Stimulated activated CD4-positive, alpha-beta T cell treated with anti-CD3 and anti-CD28 coated beads, Interleukin-4, amount 100 ng/mL, for 1 hour (primary cell): ENCODE measurements at places on chromosomes 13 and 19.

DNA sequence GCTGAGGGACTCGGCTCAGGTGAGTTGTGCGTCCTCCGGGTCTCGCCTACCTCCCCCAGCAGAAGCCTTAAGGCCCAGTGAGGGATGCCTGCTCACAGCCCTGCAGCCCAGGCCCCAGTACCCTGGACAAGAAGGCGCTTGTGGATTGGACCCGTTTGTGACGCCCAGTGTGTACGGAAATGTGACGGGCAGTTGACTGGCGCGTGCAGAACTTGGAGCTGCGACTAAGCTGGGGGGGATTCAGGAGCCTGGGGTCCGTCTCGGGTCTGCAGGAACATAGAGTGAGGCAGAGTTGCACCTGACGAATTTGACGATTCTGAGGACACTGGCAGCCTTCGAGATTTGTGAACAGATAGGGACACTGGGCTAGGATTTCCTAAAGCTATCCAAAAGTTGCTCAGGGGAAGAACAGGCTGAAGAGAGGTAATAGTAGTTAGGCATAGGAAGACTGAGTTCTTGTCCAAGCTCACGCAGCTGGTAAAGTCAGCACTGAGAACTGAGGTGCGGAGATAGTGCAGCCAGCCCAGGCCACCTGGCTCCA lies 519 bp downstream of the ZNF551 start:
- DNase-seq = no peak

DNA sequence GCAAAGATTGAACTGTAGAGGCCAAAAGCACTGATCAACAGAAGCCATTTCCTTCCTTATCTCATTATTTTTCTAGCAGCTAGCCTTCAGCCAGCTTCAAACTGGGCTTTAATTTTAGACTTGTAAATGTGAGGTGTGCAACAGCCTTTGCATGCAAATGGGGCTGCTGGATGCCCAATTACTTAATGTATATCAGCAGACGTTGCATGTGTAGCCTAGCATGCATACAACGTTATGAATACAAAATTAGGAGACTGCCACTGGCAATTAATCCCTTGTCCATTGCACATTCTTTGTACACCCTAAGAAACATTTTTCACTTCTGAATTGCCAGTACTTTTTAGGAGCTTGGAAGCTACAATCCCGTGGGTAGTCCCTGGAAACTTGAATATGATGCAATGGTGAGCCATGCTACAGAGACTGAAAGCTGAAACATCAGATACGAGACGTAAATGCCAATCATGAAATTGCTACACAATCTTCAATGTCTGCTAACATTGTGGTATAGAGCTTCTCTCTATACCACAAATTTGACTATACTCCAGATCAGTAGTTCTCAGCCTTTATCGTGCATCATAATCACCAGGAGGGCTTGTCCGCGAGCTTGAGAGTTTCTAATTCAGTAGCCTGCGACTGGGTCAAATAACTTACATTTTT lies 20.2 kb downstream of the EPSTI1 start:
- no peak for DNase-seq

- no peak for DNase-seq
Observed at GRCh38 chr13:97548138-97548537, 114.2 kb downstream of the RAP2A start.

- no peak for DNase-seq
Observed at GRCh38 chr13:45316338-45316737, 24.6 kb downstream of the TPT1 start.

DNA sequence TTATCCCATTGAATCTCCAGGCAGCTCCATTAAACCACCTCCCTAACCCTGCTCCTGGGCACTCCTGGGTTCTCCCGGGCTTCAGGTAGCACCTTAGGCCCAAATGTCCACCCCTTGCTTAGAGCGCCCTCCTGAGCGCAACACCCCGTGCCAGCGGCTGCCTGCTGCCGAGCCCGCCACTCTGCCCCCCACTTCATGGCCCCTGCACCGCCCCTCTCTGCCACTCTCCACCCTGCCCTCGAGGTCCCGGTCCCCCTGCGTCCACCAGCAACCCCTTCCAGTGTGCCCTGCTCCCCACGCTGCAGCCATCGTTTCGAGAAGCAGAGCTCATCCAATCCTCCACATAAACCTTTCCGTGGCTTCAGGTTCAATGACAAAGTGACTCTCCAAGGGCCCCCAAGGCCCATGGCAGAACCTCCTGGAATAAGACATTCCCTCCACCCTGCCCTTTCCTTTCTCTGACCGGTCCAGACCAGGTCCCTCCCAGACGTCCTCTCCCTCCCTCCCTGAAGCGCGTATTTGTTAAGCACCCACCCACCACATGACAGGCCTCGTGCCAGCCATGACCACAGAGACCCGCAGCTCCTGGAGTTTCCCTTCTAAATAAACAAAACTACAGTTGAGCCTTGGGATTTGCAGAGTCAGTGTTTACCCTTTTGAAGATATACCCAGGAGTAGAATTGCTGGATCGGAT lies 66.6 kb downstream of the ARHGEF18 start:
- no peak for DNase-seq

DNA sequence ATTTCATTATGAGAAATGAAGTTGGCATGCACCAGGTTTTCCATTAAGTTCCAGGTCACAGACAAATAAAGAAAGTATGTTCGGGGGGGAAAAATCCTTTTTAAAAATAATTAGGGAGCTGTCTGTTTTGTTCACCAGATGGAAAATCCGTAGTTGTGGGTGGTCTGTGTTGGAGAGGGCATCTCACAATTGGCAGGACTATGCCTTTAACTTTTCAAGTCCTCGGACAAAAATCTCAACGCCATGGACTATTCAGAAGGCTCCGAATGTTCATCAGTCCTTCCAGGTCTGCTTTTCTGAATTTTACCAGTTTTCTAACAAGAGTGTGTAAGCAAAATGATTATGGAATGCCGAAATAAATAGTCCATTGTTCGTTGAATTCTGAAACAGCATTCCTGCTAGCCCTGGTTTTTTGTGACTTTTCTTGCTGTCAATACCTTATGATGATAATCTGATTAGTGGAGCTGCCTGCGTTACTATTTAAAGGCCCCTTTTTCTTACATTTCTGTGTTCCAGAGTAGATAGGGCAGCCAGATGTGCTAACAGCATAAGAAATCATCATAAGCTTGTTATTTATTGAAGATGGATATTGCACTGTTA lies 146.9 kb downstream of the TM9SF2 start:
- no peak for DNase-seq

DNA sequence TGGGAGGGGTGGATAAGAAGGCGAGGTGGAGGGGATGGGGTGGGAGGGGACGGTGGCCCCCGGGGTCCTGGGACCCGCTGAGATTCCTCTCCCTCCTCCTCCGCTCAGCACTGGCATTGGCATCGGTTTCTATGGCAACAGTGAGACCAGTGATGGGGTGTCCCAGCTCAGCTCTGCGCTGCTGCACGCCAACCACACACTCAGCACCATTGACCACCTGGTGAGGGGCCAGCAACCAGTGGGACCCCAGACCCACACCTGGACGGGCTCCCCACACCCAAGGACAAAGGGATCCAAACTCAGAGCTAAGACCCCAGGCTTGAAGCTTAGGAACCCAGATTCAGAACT lies 5.9 kb downstream of the TTYH1 start:
- no peak for DNase-seq

DNA sequence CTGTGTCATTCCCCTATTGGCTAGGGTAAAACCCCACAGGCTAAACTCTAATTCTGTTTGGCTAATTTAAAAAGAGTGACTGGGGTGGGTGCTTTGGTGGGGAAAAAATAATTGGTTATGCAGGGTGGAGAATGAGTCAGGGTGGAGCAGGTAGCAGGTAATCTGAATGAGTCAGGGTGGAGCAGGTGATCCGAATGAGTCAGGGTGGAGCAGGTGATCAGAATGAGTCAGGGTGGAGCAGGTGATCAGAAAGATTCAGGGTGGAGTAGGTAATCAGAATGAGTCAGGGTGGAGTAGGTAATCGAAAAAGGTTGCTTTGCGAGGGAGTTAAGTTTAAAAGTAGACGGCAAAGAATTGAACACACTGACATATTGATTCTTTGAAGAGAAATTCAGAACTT lies 1218.8 kb upstream of the ATXN8OS start:
- DNase-seq = no peak

DNA sequence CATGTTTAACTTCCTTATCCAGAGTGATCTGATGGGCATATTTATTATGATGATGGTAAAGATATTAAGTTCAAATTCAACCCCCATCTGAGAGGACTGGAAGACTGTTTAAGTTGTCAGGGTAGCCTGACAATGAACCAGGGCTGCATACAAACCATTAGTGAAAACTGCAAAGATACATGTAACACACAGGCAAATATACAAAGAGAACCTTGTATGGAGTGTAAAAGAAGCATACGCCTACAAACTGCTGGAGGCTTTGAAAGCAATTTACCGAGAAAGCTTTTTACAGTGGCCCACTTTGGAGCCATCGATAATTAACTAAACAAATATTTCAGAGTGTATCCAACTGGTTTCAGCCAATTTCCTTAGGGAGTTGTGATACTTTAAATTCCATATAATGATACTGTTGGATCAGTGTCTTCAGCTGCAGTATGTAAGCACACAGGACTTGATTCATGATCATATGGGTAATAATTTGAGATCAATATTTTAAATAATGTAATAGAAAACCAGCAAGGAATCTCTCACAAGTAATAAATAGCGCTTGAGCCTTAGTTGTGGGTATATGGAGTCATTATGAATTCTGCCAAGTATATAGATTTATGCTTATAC lies 231.5 kb upstream of the SPRY2 start:
- DNase-seq = no peak

- peak; percentile 59 for DNase-seq
Observed at GRCh38 chr13:49791711-49792549, 552 bp downstream of the KPNA3 start.

- no peak for DNase-seq
Observed at GRCh38 chr13:76813000-76813691, 73.1 kb downstream of the KCTD12 start.

DNA sequence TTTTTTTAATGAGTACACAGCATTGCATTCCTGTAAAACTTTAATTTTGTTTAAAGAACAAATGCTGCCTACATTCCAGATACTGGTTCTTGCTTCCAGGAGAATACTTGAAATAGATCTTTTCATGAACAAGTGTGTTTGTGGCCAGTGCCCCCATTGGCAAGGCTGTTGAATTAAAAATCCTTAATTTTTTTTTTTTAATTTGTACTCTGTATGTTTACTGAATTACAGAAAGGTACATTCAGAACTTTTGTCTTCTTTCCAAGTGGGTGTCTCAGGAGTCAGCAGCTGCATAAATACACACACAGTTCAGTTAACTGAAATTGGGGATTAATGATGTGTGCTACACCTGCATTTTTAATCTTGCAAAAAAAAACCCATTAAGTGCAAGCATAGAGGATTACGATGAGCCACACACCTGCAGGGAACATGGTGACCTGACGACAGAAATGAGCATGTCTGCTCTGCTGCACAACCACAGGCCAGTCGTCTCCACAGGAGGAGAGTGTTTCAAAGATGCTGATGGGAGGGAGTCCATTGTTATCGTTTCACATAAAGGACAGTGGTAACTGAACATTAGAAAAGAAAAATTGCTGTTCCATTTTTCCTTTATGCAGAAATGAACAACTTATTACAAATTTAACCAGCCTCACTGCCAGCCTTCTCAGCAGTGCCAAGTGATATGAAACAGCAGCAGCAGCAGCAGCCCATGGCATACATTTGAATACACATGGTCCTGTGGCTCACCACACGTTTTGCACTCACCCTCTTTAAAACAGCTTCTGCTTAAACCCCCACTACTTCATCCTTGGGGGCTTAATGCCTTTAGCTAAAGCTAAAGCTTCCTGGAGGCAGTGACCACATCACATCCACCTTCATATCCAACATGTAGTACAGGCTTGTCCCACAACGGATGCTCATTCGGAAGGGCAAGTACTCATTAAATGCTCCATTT lies 72.3 kb upstream of the RFC3 start:
- DNase-seq = no peak

GRCh38 chr13:74026753-74027152 lies 107.5 kb downstream of the KLF12 start:
- peak; percentile 52 for DNase-seq
